ENCODE measurements at places on chromosomes 1 and 21.

DNA sequence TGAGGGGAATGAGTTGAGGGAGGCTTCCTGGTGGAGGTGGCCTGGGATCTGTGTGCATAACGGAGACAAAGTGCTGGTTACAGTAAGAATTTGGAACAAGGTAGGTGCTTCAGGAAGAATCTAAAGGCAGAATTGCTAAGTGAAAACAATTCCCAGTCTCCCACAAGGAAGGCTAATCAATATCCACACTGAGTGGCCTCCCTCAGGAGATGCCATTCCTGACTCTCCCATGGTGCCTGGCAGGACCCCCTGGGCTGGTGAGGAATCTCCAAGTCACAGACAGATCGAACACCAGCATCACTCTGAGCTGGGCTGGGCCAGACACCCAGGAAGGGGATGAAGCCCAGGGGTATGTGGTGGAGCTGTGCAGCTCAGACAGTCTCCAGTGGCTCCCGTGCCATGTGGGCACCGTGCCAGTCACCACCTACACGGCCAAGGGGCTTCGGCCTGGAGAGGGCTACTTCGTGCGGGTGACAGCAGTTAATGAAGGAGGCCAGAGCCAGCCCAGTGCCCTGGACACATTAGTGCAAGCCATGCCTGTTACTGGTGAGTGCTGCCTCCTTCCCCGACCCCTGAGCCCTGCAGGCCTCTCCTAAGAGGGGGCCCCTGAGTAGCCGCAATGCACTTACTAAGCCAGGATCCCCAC is 30.7 kb downstream of the IGFN1 start:
- DNase-seq = peak; percentile 17

DNA sequence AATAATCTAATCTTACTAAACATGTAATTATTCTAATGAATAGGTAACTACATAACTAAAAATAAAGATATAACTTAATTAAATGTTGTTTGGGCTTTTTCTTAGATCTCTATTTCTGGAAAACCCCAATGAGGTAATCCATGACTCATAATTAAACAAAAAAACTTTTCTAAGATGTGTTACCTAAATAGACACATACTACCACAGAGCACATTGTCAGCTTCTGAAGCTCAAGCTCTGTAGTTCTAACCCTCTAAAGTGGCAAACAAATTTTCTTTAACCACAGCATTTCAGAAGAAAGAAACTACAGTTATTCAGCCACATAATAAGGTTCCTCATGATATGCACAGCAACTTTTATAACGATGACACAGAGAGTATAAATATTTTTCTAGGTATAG is 4.2 kb downstream of the OR6K3 start:
- no peak for DNase-seq

DNA sequence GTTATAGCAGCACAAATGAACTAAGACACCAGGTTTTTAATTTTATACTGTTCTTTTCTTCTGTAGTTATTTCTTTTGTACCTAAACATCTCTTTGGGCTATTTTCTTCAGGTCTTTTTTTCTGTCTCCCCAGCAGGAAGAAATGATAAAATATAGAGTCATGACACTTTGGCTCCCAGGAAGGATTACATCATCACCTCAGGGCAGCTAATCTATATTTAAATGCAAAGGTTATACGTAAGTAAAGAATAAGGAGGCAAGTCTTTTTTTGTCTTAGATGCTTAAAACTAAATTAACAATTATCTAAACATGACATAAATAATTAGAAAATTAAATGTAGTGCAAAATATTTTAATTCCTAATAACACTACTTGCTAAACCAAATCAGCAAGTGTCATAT is 57.0 kb downstream of the WARS2 start:
- DNase-seq = no peak

GRCh38 chr1:239676522-239677273 is 290.3 kb downstream of the CHRM3 start:
- DNase-seq = no peak

DNA sequence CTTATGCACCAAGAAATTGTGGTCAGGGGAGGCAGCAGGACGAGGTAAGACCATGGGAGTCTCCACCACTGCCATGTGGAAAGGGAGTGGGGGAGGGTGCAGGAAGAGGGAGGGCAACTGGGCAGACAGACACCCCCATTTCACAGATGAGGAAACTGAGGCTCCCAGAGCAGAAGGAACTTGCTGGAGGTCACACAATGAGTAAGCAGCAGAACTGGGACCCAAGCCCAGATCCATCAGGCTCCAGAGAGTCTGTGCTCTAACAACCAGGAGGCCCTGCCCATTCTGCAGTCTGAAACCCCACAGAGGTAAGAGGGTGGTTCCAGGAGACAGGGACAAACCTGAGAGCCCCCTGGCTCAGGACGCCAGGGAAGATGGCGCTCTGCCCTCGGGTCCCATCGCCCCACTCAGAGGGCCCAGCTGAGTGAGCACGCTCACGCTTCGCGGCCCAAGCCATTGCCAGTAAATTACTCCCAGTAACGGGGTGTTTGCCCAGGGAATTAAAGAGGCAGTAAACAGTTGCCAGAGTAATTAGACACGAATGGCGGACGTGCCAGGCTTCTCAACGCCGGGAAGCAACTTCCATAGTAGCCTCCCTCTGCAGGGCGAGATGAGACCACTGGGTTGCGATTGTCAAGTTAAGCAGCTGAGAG is 59.2 kb downstream of the MATN1 start:
- peak; percentile 39 for DNase-seq

DNA sequence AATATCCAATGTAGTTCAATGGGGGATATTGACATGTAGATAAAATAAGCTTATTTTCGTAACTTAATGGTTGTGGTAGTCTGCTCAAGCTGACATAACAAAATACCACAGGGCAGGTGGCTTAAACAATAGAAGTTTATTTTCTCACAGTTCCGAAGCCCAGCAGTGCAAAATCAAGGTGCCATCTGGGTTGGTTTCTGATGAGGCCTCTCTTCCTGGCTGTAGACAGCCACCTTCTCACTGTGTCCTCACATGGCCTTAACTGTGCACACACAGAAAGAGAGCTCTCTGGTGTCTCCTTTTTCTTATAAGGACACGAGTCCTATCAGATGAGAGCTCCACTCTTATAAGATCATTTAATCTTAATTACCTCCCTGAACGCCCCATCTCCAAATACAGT is 64.8 kb upstream of the IPO9 start:
- no peak for DNase-seq

- DNase-seq = no peak
Measured at GRCh38 chr1:114549137-114549536, 32.3 kb downstream of the BCAS2 start.

- no peak for DNase-seq
Measured at GRCh38 chr1:111723091-111723806, 15.9 kb downstream of the INKA2 start.

DNA sequence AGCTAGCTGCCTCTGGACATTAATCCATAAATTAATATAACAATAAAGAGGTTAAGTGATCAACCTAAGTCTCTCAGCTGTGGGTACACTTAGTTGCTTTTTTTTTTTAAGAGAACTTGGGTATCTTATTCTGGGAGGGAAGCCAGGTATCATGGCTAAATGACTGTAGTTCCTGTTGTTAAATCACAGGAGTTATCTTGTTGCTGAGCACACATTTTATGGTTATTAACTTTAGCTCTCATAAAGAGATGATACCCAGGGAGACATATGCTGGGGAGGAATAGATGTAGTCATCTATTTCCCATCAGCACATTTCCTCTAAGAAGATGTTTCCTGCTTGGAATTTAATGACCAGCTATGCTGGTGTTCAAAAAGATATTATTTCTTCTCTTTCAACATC is 227.8 kb downstream of the PTGER3 start:
- DNase-seq = no peak

DNA sequence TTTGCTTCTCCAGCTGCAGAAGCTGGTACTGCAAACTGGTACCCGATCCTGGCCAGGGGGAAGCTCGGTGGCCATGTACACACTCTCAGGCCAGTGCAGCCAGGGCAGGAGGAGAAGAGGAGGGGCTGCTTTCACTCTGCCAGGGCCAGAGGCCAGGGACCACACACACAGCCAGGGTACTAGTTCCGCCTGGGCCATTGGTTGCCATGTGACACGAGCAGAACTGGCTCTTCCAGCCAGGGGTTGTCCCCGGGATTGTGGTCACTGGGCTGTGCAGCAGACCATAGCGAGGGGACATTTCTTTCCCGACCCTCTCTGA is 3.7 kb upstream of the SHISAL2A start:
- DNase-seq = peak; percentile 37

- DNase-seq = no peak
Measured at GRCh38 chr1:231485029-231485784, 43.3 kb upstream of the TSNAX start.

GRCh38 chr1:151944857-151945575 is 35.7 kb upstream of the THEM4 start:
- no peak for DNase-seq

DNA sequence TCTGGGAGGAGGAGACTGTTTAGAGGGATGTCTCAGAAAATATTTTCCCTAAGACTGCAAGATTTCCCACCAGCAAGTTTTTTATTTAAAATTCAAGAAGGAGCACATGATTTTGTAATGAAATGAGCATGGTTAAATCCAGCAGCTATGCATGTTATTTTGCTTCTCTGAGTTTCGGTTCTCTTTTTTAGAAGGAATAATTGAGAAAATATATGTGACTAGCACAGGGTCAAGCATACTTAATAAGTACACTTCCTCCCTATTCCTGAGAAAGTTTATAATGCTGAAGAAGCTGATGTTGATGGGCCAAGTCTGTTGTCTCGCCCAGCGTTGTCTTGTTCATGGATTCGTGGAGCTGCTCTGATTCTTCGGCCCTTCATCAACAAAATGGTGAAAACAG is 51.2 kb downstream of the EXO1 start:
- DNase-seq = no peak

DNA sequence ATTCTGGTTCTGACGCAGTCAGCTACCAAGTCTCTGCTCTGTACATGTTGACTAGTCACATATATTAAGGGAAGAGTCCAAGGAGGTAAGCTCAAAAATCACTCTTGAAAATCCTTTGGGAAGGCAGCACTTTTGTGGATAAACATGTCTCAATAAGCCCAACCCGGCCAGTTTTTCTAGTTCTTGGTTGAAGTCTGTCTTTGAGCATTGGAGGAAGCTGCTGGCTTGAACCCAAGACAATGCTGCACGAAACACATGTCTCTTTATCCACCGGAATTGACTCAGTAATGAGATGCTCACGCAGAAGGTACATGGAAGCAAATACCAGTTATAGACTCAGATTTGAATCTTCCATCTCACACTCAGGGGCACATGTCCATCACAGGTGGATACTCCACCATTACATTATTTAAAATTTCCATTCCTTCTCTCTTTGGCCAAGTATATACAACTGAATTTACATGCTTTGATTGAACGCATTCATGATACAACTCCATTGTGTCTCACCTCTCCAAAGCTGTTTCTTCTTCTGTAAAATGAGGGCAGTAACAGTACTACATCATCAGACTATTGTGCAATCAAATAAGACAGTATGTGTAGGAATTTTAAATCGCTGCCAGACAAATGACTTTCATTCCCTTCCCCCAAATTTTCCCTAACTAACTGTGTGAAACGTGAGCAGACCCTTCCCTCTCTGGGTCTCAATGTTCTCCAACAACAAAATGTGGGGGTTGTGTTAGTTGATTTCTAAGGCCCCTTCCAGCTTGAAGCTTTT is 9.6 kb upstream of the GUCA2A start:
- DNase-seq = no peak

DNA sequence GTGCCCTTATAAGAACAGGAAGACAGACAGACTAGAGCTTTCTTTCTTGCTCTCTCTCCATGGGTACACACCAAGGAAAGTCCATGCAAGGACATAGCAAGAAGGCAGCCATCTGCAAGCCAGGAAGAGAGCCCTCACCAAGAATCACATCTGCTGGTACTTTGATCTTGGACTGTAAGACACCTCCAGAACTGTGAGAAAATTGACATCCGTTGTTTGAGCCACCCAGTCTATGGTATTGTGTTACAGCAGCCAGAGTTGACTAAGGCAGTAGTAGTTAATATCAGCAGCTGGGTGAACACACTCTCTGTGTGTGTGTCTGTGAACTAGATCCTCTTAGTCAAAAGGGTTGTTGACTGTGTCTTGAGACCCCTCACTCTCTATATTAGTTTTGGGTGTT is 53.8 kb upstream of the PPP2R5A start:
- DNase-seq = no peak

GRCh38 chr1:30878016-30878415 is 30.5 kb downstream of the SDC3 start:
- DNase-seq = no peak

DNA sequence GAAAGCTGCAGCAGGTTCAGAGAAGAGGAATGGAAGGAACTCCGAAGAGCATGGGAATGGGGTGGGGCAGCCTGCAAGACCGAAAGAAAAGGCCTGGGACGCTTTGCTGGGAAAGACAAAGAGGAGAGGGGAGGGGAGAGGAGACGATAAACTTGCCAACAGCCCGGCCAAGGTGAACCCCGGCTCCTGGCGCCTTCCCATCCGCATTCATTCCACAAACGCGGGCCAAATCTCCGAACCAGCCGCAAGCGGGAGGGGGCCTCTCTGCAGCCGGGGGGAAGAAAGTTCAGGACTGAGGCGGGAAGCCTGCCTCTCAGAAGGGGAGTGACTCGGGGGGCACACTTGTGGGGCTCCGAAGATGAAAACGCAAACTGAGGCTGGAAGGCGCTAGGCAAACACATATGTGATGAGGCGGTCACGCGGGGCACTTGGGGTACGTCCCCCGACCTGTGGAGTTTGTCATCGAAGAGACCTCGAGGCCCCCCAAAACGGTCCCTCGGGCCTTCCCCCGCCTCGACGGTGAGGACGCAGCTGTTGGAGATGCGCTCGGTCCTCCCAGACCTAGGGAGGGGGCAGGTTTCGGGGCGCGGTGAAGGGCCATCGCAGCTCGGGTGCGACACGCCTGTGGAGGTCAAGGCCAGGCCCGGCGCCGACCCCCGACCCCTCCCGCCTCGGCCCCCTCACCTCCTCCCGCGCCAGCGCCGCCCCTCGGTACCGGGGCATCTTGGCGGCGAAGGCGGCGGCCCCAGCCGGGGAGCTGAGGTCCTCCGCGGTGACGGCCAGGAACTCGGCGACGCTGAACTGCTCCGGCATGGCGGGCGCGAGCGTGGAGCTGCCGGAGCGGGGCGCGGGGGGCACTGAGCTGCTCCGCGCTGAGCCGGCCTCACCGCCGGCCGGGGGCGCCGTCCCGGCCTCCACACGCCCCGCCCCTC is at the start of gene ASAP3:
Gene ASAP3, minus strand, starts transcription at position 859 of the 932 bp plus-strand sequence. Its CDS starts 46 bp downstream, at position 813.
- peak; percentile 88 for DNase-seq

DNA sequence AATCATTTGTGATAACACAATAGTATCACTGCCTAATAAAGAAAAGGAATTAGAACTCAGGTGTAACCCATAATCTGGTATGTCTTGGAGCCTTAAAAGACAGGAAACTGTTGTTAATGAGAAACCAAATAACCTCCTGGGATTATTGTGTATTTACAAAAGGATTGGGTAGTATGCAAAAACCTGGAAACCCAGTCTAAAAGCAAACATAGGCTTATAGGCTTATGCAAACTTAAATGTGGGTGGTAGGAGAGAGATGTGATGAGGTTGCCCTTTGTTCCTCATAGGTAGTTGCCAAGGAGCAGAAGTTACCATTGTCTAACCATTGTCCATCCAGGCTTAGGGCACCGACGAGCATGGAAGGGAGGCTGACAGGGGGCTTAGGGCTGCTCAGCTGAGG is 165.8 kb downstream of the AK5 start:
- no peak for DNase-seq

- no peak for DNase-seq
Measured at GRCh38 chr1:45957684-45958083, 154.3 kb downstream of the MAST2 start.

- DNase-seq = peak; percentile 81
Measured at GRCh38 chr1:182781841-182782586, 7.6 kb upstream of the NPL start.
